ENCODE measurements at places on chromosomes 13 and 19.

DNA sequence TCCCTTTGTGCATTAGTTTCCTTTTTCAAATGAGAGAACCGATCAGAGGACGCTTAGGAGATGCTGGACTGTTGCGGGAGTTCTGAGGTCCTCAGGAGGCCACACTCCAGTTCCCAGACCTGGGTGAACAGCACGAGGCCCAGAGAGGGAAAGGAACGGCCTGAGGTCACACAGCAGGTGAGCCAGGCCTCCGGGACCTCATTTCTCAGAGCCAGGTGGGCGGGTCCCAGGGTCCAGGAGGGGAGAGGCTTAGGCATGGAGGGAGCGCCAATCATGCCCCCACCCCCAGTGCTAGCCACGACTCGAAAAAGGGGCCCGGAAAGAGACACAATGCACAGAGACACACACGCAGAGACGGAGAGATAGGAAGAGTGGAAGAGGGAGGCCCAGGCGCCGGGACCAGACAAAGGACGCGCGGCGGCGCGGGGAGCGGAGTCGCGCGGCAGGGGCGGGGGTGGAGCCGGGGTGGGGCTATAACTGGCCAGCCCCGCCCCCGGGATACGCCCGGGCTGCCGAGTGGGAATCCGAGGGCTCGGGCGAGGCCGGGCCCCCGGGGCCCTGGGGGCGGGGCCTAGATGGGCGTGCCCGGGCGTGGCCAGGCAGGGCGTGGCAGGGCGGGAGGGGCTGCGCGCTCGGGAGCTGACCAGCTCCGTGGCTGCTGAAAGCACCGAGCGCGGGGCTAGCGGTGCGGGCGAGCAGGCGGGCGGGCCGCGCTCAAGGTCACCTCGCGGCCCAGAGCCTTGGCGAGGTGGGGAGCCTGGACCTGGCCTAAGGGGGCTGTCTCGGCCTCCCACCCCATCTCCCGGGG is 1.6 kb downstream of the ELAVL3 start:
- no peak for DNase-seq

GRCh38 chr13:68727165-68727564 is 1380.5 kb upstream of the ATXN8OS start:
- DNase-seq: no peak

- no peak for DNase-seq
These were observed 324.6 kb downstream of the SHISA2 start for GRCh38 chr13:25727250-25727649.

DNA sequence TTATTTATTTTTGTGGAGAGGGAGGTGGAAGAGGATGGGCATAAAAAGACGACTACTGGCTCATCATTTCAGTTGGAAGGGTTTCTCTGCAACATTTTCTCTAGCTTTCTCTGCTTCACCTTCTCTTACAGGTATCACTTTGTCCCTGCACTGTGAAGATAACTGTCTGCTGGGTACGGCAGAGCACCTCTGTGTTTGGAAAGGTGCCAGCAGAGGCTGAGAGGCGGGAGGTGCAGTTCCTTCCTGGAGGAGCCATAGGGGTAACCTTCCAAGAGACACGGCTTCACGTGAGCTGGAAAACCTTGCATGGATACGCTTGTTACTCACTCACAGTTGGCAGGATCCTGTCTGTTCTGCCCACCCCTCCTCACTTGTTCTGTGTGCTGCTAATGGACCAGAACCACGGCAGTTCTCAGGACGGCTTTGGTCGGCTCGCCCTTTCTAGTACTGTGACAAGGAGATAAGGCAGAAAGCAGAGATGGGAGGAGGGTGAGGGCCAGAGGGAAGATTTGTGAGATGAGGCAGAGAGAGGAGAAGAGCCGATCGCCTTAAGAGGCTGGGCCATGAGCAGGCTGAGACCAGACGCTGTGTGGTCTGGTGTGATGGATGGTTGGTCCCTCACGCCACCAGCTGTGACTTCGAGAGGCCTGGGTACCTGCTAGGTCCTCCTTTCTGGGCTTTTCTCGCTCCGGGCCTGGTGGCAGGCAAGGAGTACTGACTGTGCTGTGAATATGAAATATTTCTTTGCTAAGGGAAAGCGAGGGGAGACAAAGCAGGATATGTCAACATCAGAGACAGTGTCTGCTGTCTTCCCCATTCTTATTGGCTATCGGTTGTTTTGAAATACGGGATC is 66.8 kb downstream of the MRPL57 start:
- no peak for DNase-seq

DNA sequence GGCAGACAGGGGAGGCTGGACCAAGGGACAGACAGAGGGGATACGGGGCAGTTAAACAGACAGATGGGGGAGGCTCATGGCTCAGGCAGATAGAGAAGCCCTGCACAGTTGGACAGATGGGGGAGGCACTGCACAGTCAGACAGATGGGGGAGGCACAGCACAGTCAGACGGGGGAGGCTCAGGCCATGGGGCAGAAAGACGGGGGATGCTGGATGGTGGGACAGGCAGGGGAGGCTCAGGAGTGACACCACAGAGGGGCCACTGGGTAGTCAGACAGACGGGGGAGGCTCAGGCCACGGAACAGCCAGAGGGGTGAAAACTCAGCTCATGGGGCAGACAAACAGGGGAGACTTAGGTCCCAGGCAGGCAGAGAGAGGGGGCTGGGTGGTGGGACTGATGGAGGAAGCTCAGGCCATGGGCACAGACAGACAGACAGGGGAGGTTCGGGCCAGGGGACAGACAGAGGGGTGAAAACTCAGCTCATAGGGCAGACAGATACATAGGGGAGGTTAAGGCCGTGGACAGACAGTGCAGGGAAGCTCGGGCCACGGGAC is 886 bp downstream of the MFSD12 start:
- DNase-seq: no peak

DNA sequence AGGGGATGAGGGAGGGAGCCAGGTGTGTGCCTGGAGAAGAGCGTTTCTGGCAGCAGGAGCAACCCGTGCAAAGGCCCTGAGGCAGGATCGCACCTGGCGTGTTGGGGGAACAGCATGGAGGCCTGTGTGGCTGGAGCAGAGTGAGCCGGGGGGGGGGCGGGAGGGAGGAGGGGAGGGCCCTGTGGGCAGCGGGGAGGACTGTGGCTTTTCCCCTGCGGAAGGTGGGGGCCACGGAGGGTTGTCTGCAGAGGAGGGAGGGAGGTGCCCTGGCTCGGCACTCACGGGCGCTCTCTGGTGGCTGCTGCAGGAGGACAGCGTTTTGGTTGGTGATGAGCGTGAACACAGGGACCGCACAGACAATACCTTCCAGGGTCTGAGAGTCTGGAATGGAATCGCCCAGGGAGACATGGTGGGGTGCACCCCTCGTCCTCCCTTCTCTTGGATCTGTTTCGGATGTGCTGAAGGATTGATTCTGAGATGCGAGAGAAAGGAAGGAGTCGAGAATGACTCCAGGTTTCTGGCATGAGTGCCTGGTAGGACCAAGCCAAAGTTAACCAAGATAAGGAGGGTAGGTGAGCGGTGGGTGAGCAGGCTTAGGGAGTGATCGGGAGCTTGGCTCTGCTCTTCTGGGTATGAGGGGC is 6.5 kb downstream of the RAB11B start:
- DNase-seq: no peak

DNA sequence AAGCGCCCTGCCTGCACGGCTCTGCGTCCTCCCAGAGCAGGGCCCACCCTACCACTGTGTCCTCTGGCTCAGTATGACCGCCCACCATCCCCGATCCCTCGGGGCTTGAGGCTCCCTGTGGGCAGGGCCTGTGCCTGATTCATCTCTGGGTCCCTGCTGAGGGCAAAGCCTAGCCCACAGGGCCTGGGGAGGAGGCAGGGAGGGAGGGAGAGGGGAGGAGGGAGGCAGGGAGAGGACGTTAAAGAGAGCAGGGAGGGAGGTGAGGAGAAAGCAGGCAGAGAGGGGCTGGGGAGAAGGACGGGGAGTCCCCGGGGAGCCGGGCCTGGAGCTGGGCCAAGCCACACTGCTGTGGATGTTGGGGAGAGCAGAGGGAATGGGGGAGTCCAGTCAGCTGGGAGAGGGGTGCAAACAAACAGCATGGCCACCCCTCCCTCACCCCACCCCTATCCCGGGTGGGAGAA is 4.0 kb upstream of the ERFL start:
- no peak for DNase-seq

DNA sequence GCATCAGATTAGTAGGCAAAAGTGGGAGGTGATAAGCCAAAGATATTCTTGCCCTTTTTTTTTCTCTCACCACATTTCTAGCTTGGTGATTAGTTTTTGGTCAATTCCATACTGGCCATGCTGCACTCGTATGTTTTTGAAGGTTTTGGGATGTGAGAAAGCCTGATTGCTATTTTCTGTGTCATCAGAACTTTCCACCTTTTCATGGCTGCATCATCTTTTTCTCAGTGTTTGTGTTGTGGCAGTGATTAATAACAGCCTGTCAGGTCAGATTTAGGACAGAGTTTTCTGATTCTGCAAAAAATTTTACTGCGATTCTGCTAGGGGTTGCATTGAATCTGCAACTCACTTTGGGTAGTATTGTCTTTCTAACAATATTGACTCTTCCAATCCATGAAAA is 32.9 kb downstream of the PSG1 start:
- no peak for DNase-seq

GRCh38 chr13:24630121-24630520 is 50.1 kb upstream of the ATP12A start:
- DNase-seq: no peak

DNA sequence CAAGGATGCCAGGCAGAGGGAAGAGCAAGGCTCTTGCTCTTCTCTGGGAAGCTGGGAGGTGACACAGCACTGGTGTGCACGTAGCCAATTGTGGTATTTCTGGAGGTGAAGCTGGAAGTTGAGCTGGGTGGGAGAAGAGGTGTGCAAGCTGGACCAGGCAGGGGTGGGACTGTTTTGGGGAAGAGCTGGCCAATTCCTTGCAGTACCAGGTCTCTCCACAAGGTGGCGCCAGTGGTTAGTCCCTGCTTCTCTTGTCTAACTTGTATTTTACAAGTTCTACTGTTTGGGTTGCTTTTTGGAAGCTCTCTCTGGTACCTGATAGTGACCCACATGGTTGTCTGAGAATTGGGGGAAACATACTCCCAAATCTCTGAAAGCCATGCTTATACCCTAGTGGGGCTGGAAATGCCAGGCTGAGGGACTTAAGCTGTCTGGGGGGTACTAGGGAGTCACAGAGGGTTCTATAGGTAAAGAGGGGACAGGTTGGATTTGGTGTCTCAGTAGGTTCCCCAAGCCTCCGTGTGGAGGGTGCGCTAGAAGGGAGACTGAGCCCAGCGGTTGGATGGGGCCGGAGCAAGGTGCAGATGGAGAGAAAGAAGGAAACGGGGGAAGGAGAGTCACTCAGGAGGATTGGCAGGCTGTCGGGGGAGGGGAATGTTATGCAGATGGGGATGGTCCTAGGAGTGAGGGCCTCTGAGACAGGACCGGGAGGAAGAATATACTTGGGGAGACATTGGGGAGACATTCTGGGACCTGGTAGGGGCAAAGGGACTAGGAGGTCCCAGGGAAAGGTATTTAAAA is 3.0 kb downstream of the HPN start:
- DNase-seq: no peak

DNA sequence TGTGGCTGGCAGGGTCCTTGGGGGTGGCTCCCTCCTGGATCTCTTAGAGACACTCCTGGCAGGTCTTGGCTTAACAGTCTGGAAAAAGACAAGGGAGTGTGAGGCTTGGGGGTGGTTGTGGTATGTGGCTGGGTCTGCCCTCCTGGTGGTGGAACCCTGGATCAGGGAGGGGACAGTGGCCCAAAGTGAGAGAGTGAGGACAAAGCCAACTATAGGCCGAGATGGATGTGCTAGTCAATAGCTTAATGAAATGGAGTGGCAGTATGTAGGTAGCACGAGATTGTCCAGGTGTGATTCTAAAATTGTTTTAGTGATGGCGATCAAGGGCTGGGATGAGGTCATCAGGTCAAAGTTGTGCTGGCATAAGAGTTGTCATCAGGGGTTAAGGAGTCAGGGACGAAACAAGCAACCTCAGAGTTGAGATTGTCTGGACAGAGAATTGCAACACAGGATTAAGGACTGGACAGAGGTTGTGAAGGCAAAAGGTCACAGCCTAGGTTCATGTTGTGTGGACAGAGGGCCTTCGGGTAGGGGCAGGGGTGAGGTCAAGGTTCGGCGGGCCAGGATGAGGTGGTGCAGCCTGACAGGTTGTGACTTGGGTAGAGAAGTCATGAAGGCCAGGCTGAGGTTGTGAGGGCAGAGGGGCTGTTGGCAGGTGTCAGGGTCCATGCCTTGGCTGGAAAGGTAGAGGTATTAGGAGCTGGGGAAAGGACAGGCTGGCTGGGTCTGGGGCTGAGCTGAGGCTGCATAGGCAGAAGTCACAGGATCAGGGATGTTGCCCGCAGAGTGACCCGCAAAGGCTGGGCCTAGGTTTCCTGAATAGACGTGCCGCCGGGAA is 4.5 kb upstream of the RASAL3 start:
- DNase-seq: no peak
